Thymus (tissue), 14 donors: ENCODE measurements at places on chromosomes 5 and 9.

DNA sequence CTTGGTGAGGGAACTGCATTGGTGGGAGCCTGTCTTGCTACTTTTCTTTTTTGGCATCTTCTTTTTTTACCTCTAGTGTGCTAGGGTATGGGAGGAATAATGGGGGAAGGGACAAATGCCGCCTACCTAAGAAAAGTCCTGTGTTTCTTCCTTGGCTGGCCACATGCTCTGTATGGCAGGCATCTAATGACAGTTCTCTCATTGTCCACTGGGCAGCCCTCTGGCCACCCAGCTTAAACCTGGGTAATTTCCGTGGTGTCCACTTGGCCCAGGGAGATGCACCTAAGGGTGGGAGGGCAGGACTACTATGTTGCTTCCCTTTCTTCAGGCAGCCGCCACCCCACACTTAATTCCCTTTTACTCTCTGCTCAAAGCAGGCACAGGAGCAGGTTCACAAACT is 173.1 kb downstream of the YTHDC2 start:
- no peak for DNase-seq
- no peaks in the 10 kb centered on the region for H3K27me3 ChIP-seq
- H3K4me3 ChIP-seq: no peak overlapping the region
- H3K27ac ChIP-seq: no peak overlapping the region
- no peaks in the 10 kb centered on the region for H3K4me1 ChIP-seq

DNA sequence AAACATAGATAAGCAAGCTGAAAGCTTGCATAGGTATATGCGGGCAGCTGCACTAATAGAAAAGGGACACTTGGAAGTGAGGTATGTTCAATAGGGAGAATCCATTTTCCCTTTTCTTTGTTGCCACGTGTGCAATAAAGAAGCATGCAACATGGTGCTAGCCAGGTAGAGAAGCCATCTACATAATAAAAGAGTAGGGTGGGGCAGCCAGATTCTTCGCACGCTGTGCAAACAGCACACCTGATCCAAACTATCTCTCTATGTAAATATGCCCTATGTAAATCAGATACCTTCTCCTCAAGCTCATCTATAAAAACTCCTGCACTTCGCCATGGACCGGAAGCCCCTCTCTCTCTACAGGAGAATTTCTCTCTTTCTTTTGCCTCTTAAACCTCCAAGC is 91.9 kb upstream of the C9orf72 start:
- no peak overlapping the region for H3K27ac ChIP-seq
- no peaks in the 10 kb centered on the region for H3K27me3 ChIP-seq
- H3K36me3 ChIP-seq: no peaks in the 10 kb centered on the region
- H3K4me1 ChIP-seq: peaks cover 11% of the 10 kb centered on the region
- H3K4me3 ChIP-seq: no peak overlapping the region
- DNase-seq: no peak

GRCh38 chr9:88143179-88143578 is 4.9 kb upstream of the SPATA31C2 start:
- H3K27me3 ChIP-seq: no peaks in the 10 kb centered on the region
- no peak overlapping the region for H3K27ac ChIP-seq
- H3K4me1 ChIP-seq: no peaks in the 10 kb centered on the region
- no peak overlapping the region for H3K4me3 ChIP-seq

GRCh38 chr5:89080467-89081116 is 197.6 kb upstream of the MEF2C start:
- no peaks in the 10 kb centered on the region for H3K4me1 ChIP-seq
- no peak for DNase-seq
- H3K4me3 ChIP-seq: no peak overlapping the region
- no peaks in the 10 kb centered on the region for H3K27me3 ChIP-seq
- H3K36me3 ChIP-seq: no peaks in the 10 kb centered on the region

- H3K4me3 ChIP-seq: no peak overlapping the region
- H3K27ac ChIP-seq: no peak overlapping the region
- no peaks in the 10 kb centered on the region for H3K36me3 ChIP-seq
- H3K27me3 ChIP-seq: no peaks in the 10 kb centered on the region
- DNase-seq: no peak
Observed at GRCh38 chr5:120765189-120765588, 301.1 kb downstream of the PRR16 start.
